CD4-positive, alpha-beta T cell treated with Interleukin-4 for 4 hours (primary cell): ENCODE measurements at places on chromosomes 2 and 18.

- DNase-seq, result no peak
Observed at GRCh38 chr18:43970656-43971055, 693.4 kb upstream of the SYT4 start.

DNA sequence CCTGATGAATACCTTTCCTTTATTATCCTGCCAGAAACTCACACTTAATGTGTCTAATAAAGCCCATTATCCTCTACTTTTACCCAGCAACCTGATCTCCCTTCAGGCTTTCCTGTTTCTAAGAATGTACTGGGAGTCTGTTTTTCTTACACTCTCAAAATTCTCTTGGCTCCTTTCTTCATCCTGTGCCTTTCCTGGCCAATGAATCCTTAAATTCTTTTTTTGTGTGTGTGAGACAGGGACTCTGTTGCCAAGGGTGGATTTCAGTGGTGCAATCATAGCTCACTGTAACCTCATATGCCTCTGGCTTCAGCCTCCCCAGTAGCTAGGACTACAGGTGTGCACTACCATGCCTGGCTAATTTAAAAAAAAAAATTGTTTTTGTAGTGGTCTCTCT lies 72.7 kb downstream of the MAP2 start:
- DNase-seq, result no peak

GRCh38 chr2:219562049-219563020 lies 9.0 kb downstream of the OBSL1 start:
- DNase-seq, result no peak

DNA sequence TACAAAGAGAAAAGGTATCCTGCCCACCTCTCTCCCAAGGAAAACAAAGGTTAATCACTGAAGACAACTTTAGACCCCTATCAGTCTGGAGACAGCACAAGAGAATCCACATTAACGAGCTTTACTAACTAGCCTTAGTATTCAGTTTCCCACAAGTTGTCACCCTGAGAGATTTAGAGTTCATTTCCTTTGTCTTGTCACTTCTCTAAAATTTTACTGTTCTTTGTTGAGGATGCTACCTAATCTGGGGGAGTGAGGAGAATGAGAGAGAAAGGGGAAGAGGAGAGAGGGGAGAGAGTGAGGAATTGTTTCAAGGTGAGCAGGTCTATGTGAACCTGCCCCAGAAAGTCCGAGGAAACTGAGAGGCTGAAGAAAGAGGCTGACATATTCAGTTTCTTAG lies 28.4 kb downstream of the C2orf76 start:
- DNase-seq, result no peak

DNA sequence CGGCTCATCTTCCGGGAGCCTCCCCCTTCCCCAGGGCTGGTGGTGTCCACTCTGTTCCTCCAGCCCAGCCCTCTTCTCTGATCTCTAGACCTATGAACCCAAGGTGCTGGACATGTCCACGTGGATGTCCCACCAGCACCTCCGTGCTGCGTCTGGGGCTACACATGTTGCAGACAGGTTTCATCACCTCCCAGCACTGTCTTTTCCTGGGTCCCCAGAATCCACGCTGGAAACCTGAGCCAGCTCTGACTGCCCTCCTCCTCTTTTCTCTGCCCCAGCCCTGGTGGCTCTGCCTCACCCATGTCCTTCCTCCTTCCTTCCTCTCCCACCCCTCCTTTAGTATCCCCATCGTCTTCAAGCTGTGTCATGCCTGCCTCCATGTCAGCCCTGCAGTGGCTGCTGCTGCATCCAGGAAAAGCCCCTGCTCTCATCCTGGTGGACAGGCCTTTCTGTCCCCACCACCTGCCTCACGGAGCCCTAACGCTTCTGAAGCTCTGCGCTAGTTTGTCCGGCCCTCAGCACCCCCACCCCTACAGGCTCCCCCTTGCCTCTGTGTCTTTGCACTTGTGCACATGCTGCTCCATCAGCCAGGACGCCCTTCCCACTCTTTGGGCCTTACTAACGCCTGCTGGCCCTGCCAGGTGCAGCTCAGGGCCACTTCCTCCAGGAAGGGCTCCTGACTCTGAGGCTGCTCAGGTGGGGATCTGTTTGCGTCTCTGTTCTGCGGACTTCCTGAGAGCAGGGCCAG lies 105.9 kb downstream of the DYSF start:
- DNase-seq, result no peak

DNA sequence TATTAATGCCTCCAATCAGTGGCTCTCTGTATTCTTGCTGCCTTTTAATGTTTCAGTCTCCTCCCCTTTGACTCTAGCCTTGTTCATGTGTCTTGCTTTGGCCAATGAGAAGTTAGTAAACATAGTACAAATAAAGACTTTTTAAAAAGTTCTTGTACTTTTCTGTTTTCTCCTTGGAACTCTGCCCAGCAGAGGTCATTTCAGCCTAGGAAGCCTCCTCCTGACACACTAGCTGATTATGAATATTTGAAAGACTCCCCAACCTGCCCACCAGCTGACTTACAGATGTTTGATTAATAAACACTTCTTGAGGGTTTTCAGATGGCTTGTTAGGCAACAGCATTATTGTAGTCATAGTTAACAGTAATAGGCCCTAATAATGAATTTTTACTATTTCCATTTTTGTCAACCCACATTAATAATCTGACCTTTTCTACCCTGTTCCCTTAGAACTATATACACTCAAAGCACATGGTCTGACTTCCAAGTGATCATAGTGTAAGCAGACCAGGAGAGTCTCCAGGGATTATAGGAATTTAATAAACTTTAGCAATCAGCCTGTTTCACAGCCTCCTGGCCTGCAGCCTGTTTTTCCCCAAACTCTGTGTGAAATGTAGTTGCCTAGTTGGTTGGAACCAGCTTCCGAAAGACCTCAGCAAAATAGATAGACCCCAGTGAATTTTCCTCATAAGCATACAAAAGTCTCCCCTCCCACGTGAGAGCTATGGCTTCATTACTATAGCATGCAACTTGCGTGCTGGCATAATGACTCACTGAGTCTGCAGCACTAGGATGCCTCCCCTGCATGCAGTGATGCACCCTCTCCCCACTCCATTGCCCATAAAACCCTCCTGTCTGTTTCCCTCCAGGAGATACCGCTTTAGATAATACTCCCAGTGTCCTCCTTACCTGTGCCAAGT lies 670.7 kb upstream of the ZNF804A start:
- DNase-seq, result no peak

- no peak for DNase-seq
Observed at GRCh38 chr2:228916416-228917090, 354.5 kb downstream of the PID1 start.

DNA sequence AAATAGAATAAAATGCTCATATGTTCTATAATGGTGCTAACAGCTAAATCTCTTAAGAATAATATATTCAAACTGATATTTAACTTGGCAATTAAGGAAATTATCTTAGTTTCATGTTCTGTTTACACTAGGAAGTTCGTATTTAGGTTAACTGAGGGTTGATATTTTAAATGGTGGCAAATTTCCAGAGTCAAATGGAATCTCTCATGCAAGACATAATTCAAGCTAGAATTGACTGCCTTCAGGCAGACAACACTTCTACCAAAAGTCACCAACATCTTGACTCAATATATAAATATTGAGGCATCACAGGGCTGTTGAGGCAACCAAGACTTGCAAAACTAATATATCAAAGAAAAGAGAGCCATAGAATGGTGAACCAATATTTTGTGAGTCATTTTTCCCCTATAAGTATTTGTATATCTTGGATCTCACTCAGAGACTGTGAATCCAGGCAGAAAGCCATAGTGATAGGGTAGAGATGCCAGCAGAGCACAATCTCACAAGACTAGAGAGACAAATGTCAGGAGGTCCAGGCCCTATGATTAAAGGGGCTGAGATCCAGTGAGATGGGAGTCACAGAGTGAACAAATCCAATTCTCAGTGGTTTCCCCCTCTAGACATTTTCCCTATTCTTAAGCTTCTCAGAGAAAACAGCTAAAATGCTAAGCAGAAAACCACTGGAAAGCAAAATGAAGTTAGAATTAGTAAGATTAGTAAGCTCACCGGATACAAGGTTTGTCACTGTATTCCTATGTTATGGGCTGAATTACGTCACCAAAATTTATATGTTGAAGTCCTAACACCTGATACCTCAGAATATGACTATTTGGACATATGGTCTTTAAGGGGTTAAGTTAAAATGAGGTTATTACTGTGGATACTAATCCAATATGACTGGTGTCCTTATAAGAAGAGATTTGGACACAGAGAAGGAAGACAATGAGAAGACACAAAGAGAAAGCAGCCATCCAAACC lies 358.2 kb upstream of the UBE2E3 start:
- no peak for DNase-seq
